ENCODE measurements at places on chromosomes 2 and 18. TPM values are rescaled to one million over a fixed set of nuclear protein-coding genes. Genes with fewer than 3 reads are reported as not detected.

DNA sequence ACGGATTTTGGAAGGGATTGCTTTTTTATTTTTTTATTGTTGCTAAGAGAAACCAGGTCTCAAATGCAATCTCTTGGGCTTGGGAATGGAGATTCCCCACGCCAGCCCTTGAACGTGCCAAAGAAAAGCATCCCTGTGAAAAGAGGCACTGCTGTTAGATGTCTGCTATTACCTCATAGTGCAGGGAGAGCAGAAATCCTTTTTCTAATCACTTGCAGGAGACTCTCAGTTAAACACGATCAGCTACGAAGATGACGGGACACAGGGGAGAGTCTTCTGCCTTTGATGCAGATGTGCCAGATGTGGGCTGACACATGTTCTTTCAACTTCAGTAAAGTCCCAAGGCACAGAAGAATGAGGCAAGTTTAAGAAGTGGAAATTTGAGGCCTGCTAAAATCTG, 381.6 kb upstream of the TRIB2 start:
- H3K27ac ChIP-seq = no peak overlapping the region
- H3K36me3 ChIP-seq = no peaks in the 10 kb centered on the region
- no peaks in the 10 kb centered on the region for H3K4me1 ChIP-seq
- H3K27me3 ChIP-seq = no peaks in the 10 kb centered on the region

DNA sequence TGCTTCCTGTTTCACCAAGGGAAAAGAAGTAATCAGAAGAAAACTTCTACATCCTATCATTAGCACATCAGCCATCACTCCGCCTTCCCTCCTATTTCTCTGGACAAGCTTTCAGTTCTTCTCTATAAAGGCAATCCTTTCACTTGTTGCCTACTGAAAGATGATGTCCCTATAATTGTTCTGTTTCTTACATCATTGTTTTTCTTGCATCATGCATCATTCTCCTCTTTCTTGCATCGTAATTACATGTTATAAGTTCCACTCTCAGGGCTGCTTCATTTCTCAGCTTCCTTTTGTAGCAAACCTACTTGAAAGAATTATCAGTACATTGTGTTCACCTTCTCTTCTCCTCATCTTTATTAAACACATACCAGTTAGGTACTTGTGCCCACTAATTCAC, 7.2 kb downstream of the SLC30A6 start:
- H3K4me1 ChIP-seq = no peaks in the 10 kb centered on the region
- H3K27ac ChIP-seq = no peak overlapping the region
- H3K27me3 ChIP-seq = no peaks in the 10 kb centered on the region
- H3K4me3 ChIP-seq = no peak overlapping the region

- H3K27ac ChIP-seq = no peak overlapping the region
- no peak for DNase-seq
- no peaks in the 10 kb centered on the region for H3K36me3 ChIP-seq
- no peaks in the 10 kb centered on the region for H3K27me3 ChIP-seq
- H3K4me1 ChIP-seq = no peaks in the 10 kb centered on the region
Observed at GRCh38 chr2:128510701-128511397, 192.2 kb upstream of the HS6ST1 start.

- H3K4me1 ChIP-seq = peaks cover 24% of the 10 kb centered on the region
- peak; percentile 82 for DNase-seq
- H3K4me3 ChIP-seq = no peak overlapping the region
- no peaks in the 10 kb centered on the region for H3K36me3 ChIP-seq
- H3K27ac ChIP-seq = no peak overlapping the region
- no peaks in the 10 kb centered on the region for H3K27me3 ChIP-seq
Observed at GRCh38 chr18:58194028-58194427, 150.0 kb downstream of the NEDD4L start.

GRCh38 chr18:73948497-73948896, 199.1 kb downstream of the FBXO15 start:
- H3K27me3 ChIP-seq = no peaks in the 10 kb centered on the region
- no peaks in the 10 kb centered on the region for H3K4me1 ChIP-seq
- H3K4me3 ChIP-seq = no peak overlapping the region
- no peaks in the 10 kb centered on the region for H3K36me3 ChIP-seq
- H3K27ac ChIP-seq = no peak overlapping the region
- DNase-seq = no peak

- no peaks in the 10 kb centered on the region for H3K36me3 ChIP-seq
- no peak overlapping the region for H3K4me3 ChIP-seq
- H3K4me1 ChIP-seq = no peaks in the 10 kb centered on the region
- no peaks in the 10 kb centered on the region for H3K27me3 ChIP-seq
- DNase-seq = no peak
- no peak overlapping the region for H3K27ac ChIP-seq
Observed at GRCh38 chr2:20064841-20065240, 13.4 kb upstream of the LAPTM4A start.

DNA sequence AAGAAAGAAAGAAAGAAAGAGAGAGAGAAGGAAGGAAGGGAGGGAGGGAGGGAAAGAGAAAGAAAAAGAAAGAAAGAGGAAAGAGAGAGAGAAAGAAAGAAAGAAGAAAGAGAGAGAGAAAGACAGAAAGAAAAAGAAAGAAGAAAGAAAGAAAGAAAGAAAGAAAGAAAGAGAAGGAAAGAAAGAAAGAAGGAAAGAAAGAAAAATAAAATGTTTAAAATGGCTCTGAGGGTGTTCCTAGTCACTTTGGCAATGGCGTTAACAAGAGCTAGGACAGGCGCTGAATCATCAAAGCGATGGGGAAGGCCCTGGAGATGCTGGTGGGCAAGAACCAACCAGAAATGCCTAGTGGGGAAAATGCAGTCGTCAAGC, 77.8 kb upstream of the GPC1 start:
- no peak overlapping the region for H3K27ac ChIP-seq
- no peak overlapping the region for H3K4me3 ChIP-seq
- H3K36me3 ChIP-seq = peaks cover 2% of the 10 kb centered on the region
- H3K27me3 ChIP-seq = no peaks in the 10 kb centered on the region

DNA sequence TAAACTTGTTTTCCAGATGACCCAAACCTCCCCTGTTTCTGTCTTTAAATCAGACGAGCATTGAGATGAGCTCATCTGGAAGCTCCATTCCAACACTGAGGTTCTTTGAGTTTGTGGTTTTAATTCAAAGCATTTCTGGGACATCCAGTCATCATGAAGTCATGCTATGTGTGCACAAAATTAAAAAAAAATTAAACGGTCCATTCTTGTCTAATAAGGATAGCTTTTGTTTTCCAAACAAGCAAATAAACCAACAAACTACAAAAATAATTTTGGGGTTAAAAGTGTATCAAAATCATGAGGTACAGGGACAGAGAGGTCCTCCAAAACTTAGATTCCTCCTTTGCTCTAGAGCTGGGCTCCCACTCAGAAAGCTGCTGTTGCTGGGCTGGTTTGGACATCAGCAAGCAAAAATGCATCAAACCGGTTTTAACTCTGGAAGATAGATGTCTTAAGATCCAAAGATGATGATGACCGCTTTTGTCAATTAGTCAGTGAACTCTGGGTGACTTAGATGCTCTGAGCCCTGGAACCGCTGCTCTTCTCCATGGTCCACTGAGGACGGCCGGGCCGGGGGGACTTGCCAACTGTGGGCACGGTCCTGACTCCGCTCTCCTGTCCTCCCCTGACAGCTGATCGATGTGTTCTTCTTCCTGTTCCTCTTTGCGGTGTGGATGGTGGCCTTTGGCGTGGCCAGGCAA, 65.4 kb downstream of the TRPM8 start:
- H3K27ac ChIP-seq = no peak overlapping the region
- H3K27me3 ChIP-seq = no peaks in the 10 kb centered on the region
- H3K36me3 ChIP-seq = peaks cover 4% of the 10 kb centered on the region
- H3K4me1 ChIP-seq = no peaks in the 10 kb centered on the region
- no peak overlapping the region for H3K4me3 ChIP-seq
- no peak for DNase-seq

DNA sequence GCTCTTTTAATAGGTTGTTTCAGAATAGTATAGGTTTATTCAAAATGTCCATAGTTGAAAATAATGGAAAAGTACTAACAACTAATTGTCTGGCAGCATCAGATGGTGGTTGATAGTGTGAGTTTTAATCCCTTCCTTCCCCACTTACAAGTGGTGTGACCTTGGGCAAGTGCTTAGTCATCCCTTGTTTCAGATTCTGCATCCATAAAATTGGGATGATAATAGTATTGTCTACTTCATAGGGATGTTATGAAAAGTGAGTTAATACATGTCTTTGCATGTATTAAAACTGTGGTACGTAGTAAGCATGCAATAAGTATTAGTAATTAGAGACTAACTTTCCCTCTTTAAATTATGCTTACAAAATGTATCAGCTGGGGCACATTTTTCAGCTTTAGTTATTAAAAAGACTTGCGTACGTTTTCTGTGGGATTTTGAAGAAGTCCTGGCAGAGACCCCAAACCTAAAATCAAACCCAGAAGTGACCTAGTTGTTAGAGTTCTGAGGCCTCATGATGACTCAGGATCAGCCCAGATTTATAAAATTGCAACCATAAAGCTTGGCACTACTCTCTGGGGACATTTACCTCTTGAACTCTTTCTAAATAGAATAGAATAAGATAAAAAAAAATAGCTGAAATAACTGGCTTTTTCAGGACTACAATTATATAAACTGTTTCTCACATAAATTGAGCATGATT, 8.6 kb downstream of the ITGA4 start:
- H3K27me3 ChIP-seq = no peaks in the 10 kb centered on the region
- H3K4me1 ChIP-seq = no peaks in the 10 kb centered on the region
- H3K4me3 ChIP-seq = no peak overlapping the region
- no peak for DNase-seq
- H3K27ac ChIP-seq = no peak overlapping the region
- H3K36me3 ChIP-seq = no peaks in the 10 kb centered on the region

GRCh38 chr2:202548240-202548639, 86.5 kb upstream of the FAM117B start:
- no peak for DNase-seq
- no peaks in the 10 kb centered on the region for H3K27me3 ChIP-seq
- H3K36me3 ChIP-seq = peaks cover 3% of the 10 kb centered on the region
- H3K27ac ChIP-seq = no peak overlapping the region

DNA sequence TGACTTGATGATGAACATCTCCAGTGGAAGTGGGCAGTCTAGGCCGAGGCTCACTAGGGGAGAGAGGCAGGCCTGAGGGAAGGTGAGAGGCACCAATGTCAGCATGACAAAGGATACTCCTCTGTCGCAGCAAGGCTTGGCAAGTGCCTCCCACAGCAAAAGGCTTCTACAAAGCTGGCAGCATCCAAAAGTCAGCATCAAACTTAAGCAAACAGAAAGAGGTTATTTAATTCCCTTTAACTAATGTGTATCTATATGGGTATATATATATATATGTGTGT, 41.6 kb downstream of the NIFK start:
- no peaks in the 10 kb centered on the region for H3K36me3 ChIP-seq
- no peak for DNase-seq
- H3K27ac ChIP-seq = no peak overlapping the region
- H3K4me1 ChIP-seq = peaks cover 3% of the 10 kb centered on the region
- no peak overlapping the region for H3K4me3 ChIP-seq

GRCh38 chr2:162277381-162277780, 34.1 kb upstream of the FAP start:
- no peaks in the 10 kb centered on the region for H3K4me1 ChIP-seq
- DNase-seq = no peak
- H3K36me3 ChIP-seq = no peaks in the 10 kb centered on the region
- H3K27me3 ChIP-seq = no peaks in the 10 kb centered on the region
- H3K4me3 ChIP-seq = no peak overlapping the region

DNA sequence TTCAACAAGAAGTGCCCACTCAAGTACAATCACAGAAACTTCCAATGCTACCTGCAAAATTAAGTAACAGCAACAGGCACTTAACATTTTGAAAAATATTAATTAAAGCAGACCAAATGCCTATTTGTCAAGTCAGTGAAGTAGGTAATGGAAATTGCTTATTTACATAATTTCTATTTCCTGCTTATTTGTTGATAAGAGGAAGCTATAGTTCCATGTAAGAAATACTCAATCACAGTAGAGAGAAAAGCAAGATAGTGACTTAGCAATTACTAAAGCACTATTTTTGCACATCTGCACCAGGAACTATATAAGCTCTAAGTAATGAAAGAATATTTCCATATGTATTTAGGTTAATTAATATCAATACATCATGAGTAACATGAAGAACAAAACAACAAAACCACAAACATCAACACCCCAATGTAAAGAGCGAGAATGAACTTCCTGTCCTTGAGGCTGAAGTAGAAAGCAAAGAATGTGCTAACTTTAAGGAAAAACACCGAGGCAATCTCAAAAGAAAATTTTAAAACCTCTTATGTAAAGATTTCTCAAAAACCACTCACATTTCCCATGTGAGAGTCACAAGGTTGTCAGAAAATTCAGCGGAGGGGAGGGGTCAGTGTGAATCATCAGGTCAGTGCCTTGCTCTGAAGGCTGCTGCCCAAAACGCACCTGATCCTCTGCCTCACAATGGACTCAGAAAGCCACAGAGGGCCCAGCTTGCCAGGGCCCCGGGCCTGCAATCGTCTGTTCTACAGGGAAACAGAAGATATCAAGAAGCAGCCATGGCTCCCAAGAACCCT, 12.5 kb downstream of the NPC1 start:
- peaks cover 2% of the 10 kb centered on the region for H3K4me1 ChIP-seq
- H3K27me3 ChIP-seq = no peaks in the 10 kb centered on the region
- peaks cover 15% of the 10 kb centered on the region for H3K36me3 ChIP-seq
- no peak for DNase-seq
- no peak overlapping the region for H3K4me3 ChIP-seq
- no peak overlapping the region for H3K27ac ChIP-seq

GRCh38 chr2:152046940-152047339, 51.9 kb downstream of the CACNB4 start:
- H3K27me3 ChIP-seq = no peaks in the 10 kb centered on the region
- peaks cover 5% of the 10 kb centered on the region for H3K4me1 ChIP-seq
- no peak for DNase-seq
- no peaks in the 10 kb centered on the region for H3K36me3 ChIP-seq
- H3K27ac ChIP-seq = no peak overlapping the region

DNA sequence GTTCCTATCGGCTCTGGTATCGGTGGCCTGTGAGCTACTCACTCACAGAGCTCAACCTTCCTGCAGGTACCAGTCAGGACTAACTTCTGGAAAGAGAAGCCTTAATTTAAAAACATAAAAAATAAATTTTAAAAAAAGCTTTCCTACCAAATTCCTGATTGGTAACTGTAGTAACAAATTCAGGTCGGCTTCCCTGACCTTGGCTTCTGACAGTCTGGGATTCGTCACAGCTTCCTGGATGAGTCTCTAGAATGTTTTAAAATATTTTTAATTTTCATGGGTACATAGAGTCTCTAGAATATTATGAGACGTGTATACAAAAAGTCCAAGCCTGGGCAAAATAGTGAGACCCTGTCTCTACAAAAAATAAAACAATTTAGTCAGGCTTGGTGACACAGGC, 45.0 kb upstream of the MTCL1 start:
- no peak overlapping the region for H3K27ac ChIP-seq
- H3K36me3 ChIP-seq = no peaks in the 10 kb centered on the region
- DNase-seq = no peak
- H3K4me3 ChIP-seq = no peak overlapping the region
- no peaks in the 10 kb centered on the region for H3K27me3 ChIP-seq
- H3K4me1 ChIP-seq = peaks cover 7% of the 10 kb centered on the region

- DNase-seq = no peak
- H3K36me3 ChIP-seq = no peaks in the 10 kb centered on the region
Observed at GRCh38 chr2:50782543-50782942, 249.4 kb downstream of the NRXN1 start.

The TMEM247 gene
- not detected for total RNA-seq

The MEP1B gene
- not detected for total RNA-seq

The SLC5A6 gene
- total RNA-seq = 112 TPM

The SNRPD1 gene
- total RNA-seq = 174 TPM

The DSC3 gene
- 0.61 TPM for total RNA-seq

The GCG gene
- total RNA-seq = not detected
